ENCODE measurements at places on chromosomes 6 and 20.

- no peak for DNase-seq
These were observed 822 bp downstream of the FOXQ1 start for GRCh38 chr6:1312473-1313367.

DNA sequence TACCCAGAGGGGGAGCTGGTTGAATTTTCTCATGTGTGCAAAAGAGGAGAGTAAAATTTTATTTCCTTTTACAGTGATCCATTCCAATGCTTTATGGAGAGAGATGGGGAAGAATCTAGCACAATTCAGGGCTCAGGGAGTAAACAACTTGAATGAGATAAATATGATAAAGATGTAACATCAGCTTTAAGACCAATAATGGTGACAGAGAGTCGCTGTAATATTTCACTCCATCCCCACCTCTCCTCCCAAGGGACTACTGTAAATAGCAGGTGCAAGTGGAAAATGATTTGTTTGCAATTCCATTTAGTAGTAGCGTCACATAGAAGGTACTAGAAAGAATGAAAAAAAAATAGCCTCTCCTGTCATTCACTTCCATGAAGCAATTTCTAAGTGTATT is 4.8 kb downstream of the CRISP3 start:
- DNase-seq = no peak

DNA sequence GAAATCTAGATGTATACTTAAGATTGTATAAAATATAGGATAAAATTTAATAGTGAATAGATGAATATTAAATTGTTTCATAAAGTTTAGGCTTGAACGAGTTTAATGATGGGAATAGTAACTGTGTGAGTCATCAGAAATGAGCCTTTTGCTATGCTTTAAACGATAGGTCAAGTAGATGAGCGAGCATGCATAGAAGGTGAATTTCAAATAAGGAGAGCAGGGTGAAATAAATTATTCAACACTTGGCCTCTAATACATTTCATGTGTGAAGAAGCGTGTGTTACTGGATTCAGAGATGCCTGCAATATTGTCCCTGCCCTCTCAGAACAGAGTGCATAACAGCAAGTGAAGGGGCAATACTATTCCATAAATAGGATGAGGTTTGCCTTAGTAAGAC is 74.4 kb upstream of the EYA4 start:
- no peak for DNase-seq

DNA sequence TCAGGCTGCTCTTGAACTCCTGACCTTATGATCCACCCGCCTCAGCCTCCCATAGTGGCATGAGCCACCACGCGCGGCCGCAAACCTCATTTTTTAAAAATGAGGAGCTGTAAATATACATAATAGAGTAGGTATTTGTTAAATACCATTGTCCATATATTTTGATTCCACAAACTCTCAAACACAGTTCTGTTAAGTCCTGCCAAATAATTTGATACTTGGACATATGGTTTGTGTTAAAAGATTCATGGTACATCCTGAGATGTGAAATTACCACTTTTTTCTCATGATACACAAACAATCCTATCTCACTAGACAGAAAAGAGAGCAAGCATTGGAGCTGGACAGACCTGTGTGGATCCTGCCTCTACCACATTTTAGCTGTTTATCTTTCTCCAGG is 334.1 kb upstream of the KCNQ5 start:
- no peak for DNase-seq

DNA sequence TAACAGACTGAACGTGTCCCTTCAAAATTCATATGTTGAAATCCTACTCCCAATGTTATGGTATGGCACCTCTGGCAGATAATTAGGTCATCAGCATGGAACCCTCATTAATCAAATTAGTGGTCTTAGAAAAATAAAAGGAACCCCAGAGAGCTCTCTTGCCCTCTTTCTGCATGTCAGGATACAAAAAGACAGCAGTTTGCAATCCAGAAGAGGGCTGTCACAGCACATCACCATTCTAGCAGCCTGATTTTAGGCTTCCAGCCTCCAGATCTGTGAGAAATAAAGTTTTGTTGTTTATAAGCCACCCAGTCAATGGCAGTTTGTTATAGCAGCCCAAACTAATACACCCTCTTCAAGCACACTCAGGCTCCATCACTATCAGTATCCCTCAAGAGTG is 292.9 kb downstream of the TRDN start:
- DNase-seq = no peak

- DNase-seq = no peak
These were observed 75.0 kb upstream of the EZR start for GRCh38 chr6:158894193-158894592.

DNA sequence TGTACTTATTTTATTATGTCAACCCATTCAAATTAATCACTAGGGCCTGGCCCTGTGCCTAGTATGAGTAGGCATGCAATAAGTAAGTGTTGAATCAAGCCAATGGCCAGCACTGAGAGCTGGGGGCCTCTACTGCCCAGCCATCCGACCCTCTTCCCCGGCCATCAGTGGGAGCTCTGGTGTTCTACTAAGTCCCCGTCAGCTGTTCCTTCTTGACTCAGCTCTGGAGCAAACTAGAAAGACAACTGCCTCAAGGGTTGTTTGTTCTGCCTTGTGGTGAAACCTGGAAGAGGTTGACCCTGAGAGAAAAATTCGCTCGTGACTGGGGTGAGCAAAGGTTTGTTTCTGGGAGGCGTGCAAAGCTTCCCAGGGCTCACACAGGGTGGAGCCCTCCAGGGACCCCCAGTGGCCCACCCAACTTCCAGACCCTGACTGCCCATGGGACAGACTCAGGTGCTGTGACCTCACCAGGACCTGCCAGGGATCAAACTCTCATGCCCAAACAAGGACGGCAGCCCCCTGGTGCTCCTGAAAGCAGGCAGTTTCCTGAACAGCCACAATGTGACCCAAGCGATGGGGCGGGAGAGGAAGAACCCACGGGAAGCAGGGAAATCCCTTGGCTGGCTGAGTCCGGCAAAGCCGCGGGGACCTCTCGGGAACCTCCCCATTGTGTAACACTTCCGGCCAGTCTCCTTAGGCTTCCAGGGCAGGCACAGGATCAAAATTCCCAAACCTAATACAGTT is 50.4 kb downstream of the BANF2 start:
- no peak for DNase-seq

GRCh38 chr6:13172291-13172690 is 156.0 kb downstream of the TBC1D7 start:
- DNase-seq = no peak

- no peak for DNase-seq
These were observed 395.0 kb downstream of the HDGFL1 start for GRCh38 chr6:22964334-22964733.

GRCh38 chr20:2741463-2741862 is 48.9 kb downstream of the EBF4 start:
- no peak for DNase-seq

- DNase-seq = no peak
These were observed 492.5 kb upstream of the FLRT3 start for GRCh38 chr20:14829906-14830305.

GRCh38 chr6:31692886-31693285 is 10.2 kb downstream of the ABHD16A start:
- no peak for DNase-seq

- no peak for DNase-seq
These were observed 43.0 kb downstream of the NTSR1 start for GRCh38 chr20:62751551-62752150.

- DNase-seq = no peak
These were observed 3.8 kb downstream of the IGF2R start for GRCh38 chr6:159972506-159973268.

DNA sequence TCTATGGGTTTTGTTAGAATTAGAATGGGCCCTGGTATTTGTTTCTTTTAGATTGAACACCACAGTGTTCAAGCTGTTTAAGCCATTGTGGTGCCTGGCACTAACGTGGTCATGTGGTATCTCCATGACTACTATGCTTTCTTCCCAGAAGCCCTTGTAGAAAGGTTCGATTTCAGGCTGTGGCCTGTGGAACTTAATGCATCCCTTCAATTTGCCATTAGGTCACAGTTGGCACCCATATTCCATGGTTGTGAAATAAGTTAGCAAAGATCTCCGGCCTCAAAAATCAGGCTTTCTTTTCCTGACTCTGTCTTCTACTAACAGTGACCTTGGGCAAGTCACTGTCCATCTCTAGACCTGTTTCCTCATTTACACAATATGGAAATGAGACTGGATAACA is 31.3 kb upstream of the AAR2 start:
- no peak for DNase-seq

DNA sequence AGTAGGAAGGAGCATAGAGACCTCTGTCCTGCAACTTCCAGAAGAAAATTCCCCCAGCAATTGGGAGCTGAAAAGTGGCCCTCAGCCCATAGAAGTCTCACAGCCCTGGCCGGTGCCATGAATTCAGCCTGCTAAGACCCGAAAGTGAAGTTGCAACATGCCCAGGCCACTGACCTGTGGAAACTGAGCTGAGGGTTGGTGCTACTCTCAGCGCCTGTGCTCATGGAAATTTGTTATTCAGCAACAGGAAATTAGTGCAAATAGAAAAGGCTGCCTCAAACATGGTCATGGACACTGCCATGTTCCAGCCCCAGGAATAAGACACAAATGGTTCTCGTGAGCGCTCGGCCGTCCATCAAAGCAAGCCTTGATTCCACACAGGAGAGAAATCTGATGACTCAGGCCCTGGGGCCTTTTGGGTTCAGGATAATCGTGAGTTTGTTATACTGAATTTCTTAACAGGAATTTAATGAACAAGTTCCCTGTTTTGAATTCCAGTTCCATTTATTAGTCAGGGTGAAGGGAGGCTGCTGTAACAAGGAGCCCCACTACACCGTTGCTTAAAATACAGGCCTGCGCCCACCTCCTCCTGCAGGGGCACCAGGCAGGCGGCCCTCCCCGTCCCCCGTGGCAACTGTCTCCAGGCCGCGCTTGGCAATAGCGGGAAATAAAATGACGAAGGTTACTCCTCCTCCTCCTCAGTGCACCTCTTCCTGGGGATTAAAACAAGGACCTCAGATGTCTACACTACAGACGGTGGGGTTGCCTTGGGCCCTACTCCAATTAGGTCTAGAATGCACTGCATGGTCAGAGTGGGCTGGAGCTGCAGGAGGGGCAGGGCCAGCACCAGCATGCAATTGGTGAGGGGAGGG is 152.9 kb downstream of the ERMARD start:
- DNase-seq = no peak

DNA sequence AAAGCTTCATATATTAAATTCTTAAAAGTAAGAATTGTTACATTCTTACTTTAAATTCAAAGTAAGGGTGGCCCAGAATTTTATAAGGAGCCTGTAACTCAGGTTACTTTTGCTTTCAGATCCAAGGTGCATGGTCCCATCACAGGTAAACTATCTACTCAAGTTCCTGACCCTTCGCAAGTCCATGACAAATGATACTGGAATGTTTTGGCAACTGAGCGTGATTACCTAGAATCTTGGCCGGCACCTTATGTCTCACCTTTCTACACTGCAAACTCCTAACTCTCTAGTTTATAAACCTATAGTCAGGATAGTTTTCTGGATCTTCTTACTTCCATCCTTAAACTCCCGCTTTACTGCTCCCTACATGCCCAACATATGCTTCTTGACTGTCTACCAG is 67.9 kb upstream of the HMGN3 start:
- DNase-seq = no peak

- DNase-seq = no peak
These were observed 217.3 kb upstream of the RREB1 start for GRCh38 chr6:6890400-6890858.

DNA sequence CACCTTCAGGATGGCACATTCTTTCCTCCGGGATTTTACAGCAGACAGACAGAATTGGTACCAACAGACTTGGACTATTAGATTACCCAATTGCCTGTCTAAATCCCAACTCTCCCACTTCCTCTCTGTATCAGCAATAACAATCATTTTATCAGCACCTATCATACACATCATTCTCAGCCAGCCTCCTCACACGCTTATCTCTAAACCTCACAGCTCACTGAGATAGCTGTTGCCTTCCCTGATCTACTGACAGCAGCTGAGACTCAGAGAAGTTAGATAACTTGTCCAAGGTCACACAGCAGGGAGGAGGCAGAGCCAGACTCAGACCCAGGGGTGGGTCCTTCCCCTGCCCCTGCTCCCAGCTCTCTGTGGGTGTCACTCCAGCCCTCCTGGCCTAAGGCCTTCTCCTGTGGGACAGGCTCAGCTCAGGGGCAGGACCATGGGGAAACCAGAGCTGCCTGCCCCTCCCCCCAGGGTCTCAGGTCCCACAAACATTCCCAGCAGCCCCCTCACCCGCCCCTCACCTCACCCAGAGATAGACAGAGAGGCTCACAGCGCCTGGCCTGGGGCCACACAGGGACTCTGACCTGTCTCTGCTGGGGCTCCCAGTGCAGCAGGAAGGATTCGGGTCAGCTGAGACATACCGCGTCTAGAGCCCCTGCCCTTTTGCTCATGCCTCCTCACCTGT is 92.8 kb downstream of the GRM4 start:
- DNase-seq = no peak

- no peak for DNase-seq
These were observed 6.8 kb upstream of the MRPS10 start for GRCh38 chr6:42224222-42225028.

DNA sequence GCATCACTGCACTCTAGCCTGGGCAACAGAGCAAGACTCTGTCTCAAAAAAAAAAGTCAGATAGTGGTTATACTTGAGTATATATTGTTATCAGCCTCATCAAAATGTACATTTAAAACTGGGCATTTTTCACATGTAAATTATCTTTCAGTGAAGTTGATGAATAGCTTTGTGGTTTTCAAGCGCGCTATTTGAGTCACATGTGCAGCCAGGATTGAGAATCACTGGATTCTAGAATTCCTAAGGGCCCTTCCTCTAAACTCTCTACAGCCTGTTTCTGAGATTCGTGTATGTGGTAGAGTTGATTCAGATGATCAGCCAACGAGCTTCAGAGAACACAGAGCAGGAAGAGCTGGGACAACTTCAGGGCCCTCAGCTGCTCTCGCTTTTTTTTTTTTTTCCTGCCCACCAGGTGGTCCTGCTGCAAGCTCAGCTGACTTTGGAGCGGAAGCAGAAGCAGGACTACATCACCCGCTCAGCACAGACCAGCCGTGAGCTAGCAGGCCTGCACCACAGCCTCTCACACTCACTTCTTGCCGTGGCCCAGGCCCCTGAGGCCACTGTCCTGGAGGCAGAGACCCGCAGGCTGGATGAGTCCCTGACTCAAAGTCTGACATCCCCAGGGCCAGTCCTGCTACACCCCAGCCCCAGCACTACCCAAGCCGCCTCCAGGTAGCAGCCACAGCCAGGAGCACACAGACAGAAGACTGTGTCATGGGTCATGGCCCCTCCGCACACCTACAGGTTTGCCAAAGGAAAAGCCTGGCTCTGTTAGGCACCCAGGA is 18.3 kb downstream of the C20orf173 start:
- no peak for DNase-seq

DNA sequence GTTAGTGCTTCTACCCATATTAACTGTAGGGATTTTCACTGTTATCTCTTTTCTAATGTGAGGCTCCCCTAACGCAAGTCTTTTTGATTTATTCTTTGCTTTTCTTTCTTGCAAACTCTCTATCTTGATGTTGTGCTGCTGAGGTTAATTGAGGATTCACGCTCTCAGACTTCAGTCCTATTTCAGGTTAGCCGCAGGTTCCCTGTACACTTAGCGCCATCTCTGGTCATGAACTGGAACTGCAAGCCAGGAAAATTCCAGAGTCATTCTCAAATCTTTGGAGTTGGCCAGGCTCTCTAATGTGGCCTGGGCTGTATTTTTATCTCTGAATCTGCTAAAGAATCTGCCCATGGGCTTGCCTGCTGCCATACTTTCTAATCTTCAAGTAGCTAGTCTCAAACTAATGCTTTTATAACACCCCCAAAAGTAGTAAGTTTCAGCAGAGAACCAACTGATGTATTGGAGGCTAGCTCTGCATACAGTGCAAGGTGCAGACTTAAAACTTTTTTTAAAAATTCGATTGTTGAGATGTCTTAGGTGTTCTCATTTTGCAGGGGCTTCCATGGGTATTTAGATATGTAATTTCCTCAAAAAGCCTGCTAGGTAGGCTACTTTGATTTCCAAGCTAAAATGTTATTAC is 91.1 kb upstream of the OPRM1 start:
- DNase-seq = peak; percentile 52
